ENCODE measurements at places on chromosomes 4 and X.

DNA sequence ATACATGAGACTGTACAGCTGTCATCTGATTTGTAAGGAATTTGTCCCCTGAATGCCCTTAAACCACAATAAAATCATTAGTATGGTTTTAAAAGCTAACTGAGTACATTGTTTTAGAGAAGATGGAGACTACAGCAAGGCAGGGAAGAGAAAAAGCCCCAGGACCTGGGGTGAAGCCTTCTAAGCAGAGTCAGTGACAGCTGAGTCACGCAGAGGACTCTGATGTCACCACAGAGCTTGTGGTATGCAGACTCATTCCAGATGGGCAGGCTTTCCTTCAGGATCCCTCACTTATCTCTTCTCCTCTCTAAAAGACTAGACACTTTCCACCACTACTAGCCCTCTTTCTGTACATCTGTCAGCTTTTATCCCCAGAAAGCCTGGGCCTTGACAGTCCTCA is 97.1 kb upstream of the ATOH1 start:
- DNase-seq = no peak

DNA sequence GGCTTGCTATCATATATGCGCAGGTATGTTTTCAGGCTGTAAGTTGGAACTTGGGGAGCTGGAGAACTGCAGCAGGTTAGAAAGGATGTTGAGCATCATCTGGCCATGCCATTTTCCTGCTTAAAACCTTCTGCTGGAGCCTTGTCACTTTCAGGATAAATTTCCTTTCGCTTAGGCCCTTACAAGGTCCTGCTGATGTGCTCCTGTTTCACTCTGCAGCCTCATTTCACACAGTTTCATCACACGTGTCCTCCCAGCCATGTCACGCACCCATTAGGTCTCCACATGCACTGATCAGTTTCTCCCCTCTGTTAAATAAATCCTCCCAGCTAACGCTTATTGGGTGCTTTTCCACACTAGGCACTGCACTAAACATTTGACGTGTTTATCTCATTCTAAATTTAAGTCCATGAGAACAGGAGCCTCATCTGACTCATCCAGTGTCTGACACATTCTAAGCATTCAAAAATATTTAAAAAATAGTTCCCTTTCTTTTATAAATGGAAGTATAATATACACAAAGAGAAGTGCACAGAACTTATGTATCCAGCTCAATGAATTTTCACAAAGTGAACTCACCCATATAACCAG is 14.5 kb downstream of the SOD3 start:
- DNase-seq = no peak

DNA sequence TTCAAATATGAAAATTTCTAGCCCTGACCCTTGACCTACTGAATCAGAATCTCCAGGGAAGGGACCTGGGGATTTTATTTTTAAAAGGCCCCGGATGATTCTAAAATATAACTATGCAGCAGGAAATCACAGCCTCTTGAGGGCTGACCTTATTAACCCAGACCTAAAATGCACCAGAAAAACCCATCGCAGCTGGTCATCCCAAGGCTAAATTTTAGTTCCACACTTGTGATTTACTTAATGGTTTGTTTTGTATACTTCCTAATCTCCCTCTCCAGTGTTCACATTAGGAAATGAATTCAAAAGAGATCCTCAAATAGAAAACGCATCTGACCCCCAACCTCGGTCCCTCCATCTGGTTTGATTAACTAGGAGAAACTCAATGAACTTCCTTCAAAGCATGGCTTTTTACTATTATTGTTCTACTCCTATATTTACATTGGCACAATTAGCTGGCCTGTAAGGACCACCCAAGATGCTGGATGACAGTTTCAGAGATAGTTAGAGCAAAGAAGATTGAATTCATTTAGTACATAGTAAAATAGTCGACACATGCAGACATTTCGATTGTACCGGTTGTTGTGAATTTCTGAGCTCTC is 147.8 kb upstream of the MED14 start:
- DNase-seq = no peak

DNA sequence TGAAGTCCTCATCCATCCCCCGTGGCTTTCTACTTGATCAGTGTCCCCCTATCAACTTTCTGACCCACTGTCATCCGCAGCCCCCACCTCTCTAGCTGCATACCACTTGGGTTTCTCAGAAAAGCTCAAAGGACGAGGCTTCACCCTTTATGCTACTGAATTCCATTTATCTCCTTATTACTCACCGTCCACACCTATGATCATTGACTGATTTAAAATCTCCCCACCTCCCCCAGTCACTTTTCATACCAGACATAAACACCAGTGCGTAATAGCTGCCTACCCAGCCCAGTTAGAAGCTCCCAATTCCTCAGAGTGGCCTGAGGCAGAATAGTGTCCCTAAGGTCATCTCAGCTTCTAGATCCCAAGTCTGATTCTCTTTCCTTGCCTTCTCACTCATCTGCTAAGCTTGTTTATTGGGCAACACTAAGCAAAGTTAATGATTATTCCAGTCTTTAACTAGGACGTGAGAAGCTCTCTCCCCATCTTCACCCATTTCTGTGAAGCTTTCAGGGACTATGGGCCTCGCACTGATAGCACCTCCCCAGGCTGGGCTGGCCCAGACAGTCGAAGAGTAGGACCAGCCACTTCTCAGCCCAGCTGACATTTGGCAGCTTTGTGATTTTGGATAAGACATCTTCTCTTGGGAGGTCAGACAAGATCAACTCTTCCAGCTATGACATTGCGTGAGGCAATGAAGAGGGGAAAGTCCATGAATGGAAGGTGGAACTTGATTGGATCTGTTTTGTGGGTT is 7.2 kb upstream of the DDX60L start:
- no peak for DNase-seq

- no peak for DNase-seq
These were observed 161.4 kb downstream of the ENOX2 start for GRCh38 chrX:130741584-130741983.

GRCh38 chrX:74344280-74344622 is 40.3 kb downstream of the ZCCHC13 start:
- DNase-seq = no peak

DNA sequence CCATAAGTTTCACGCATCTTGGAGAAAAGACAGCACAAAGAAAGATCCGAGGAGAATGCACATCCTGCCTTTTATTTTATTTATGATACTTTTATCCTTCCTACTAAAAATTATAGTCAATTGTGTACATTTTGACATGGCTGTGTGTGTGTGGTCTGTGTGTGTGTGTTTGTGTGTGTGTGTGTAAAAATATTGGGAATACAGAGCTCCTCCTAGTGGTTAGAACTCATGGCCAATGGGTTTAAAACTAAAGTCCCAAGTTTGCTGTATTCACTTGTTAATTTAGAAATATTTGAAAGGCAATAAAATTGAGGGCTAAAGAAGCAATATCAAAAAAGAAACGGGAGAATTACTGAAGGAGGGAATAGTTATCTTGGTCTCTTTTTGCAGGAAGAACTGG is 47.5 kb downstream of the NKX6-1 start:
- no peak for DNase-seq

Measured in NCI-H187 treated with DMSO at 0.1 percent for 48 hours (cell line).